Osteoblast (primary cell): ENCODE measurements at places on chromosomes 11 and 22. TPM values are rescaled to one million over a fixed set of nuclear protein-coding genes. Genes with fewer than 3 reads are reported as not detected.

DNA sequence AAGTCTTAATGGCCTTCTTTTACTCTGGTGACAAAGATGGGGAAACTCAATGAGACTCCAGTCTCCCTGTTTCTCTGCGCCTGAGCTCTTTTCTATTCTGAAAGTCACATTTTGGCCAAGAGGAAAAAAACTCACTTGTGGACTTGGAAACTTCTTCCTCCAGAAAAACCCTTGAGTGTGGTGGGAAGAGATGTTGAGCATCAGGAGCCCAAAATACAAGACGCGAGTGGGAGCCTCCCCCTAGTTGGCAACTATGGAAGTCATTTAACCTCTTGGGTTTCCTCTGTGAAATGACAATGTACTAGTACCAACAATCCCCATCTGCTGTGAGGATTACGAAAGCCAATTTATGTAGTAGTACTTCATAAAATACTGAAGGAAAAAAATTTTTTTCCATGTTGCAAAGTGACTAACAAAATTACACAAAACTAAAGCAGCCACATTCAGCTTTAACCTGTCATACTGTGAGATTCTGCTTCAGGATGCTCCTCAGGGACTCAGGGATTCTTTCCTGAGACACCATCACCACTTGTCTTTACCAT lies 524 bp upstream of the SLC25A17 start:
- H3K4me3 ChIP-seq, result peak overlapping the region; percentile 100
- peak; percentile 61 for DNase-seq
- H3K27me3 ChIP-seq, result no peaks in the 10 kb centered on the region
- peaks cover 19% of the 10 kb centered on the region for H3K4me1 ChIP-seq

DNA sequence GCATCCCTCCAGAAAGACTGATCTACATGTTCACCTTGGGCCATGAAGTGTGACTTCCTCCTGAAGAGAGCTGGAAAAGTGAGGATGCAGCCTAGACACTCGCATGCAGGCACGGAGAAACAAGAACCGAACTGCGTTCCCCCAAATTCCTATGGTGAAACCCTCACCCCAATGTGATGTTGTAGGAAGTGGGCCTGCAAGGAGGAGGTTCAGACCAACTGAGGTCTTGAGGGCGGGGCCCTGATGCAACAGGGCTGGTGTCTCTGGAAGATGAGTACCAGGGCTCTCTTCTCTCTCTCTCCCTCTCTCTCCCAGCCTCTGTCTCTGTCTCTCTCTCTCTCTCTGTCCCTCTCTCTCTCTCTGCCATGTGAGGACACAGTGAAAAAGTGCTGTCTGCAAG lies 501.1 kb downstream of the BRD1 start:
- H3K27ac ChIP-seq, result no peak overlapping the region
- H3K4me3 ChIP-seq, result no peak overlapping the region
- H3K4me1 ChIP-seq, result no peaks in the 10 kb centered on the region
- no peak for DNase-seq

RCOR2 gene
- total RNA-seq, result under 0.01 TPM in 2 replicates

DNA sequence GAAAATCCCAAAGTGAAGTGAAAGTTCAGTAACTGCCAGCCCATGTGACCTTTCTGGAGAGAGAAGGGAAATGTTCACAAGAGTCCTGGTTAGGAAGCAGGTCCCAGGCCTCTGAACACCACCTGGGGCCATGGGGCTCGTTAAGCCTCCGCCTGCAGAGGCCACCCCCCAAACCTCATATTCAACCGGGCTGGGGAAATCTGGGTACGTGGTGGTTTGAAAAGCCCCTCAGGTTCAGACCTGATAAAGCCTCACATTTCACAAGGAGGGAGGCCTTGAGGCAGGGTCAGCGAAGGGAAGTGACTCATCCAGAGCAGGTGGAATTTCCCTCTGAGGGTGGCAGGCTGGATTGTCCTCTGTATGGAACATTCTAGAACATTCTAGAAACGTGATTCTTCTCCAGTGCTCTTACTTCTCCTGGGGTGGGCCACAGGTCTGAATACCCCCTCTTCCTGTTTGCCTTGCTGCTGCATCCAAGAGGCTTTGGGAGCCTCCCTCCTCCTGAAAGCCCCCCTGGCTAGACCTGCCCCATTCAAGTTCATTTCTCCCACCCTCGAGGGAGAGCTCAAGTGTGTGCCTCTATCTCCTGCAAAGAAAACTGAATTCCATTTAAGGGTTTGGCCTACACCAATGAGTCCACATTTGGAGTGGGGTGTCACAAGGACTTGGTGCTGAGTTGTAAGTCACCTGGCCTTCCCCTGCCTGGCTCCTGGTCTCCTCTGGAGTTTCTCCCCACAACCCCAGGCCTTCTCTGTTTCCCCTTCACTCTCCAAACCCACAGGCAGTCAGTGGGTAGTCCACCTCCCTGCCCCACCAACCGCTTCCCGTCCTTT lies 6.3 kb downstream of the FXYD2 start:
- H3K4me3 ChIP-seq, result no peak overlapping the region
- H3K4me1 ChIP-seq, result no peaks in the 10 kb centered on the region
- peaks cover 2% of the 10 kb centered on the region for H3K27me3 ChIP-seq
- H3K36me3 ChIP-seq, result no peaks in the 10 kb centered on the region
- peak; percentile 51 for DNase-seq
- no peak overlapping the region for H3K27ac ChIP-seq

- peaks cover 18% of the 10 kb centered on the region for H3K4me1 ChIP-seq
- H3K27ac ChIP-seq, result no peak overlapping the region
- H3K4me3 ChIP-seq, result no peak overlapping the region
- H3K36me3 ChIP-seq, result no peaks in the 10 kb centered on the region
Measured at GRCh38 chr11:68372625-68373024, 60.2 kb downstream of the LRP5 start.

TMEM151A gene
- 0.29 and 0.36 TPM in 2 replicates for total RNA-seq

GRCh38 chr22:41028841-41029240 lies 63.6 kb upstream of the EP300 start:
- no peaks in the 10 kb centered on the region for H3K36me3 ChIP-seq
- no peak overlapping the region for H3K4me3 ChIP-seq
- peak overlapping the region; percentile 25 for H3K27ac ChIP-seq
- peaks cover 11% of the 10 kb centered on the region for H3K4me1 ChIP-seq

DNA sequence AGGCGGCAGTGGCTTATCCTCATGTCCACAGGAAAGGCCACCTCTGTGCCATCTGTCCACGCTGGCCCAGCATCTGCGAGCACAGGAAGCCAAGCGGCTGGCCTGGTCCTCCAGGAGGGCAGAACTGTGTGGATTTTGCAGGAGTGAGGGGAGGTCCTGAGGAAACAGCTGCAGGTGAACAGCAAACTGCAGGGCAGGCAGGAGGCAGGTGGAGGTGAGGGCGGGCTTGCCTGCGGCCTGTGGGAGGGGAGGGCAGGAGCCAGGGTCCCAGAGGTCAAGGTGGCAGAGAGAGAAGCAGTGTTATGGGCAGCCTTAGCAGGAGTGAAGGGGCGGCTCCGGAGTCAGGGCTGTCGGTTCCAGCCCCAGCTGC lies 369.7 kb downstream of the SHANK2 start:
- H3K27me3 ChIP-seq, result no peaks in the 10 kb centered on the region
- H3K4me1 ChIP-seq, result no peaks in the 10 kb centered on the region
- H3K27ac ChIP-seq, result no peak overlapping the region
- no peaks in the 10 kb centered on the region for H3K36me3 ChIP-seq

DBX1 gene
- not detected in 2 replicates for total RNA-seq
